ENCODE measurements at places on chromosomes 16 and 17.
A peak's percentile ranks its signal among the peaks of the same experiment; 100 is the strongest.

GRCh38 chr16:72963533-72964315 is 84.2 kb downstream of the ZFHX3 start:
- peak; percentile 80 for DNase-seq

GRCh38 chr17:82403662-82404660 is 14.2 kb upstream of the HEXD start:
- DNase-seq = no peak

- DNase-seq = no peak
Measured at GRCh38 chr16:57704905-57705852, 10.6 kb downstream of the DRC7 start.

DNA sequence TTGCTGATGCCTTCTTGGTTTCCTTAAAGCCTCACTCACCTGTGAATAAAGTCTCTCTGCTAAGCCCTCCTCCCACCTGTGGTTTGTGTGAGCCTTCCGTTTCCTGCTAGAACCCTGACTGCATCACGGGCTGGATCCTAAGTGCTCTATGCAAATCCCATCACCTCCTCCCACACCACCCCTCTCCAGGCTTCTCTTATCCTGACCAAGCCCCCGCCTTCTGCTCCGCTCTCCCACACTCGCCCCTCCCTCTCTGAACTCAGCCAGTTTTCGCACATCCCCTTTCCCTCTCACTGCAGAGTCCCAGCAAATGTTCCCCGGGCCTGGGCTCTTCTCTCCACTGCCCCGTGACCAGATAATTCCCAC is 51.8 kb downstream of the PIMREG start:
- DNase-seq = no peak

GRCh38 chr17:76275382-76276068 is 10.4 kb downstream of the UBALD2 start:
- DNase-seq = no peak

- peak; percentile 75 for DNase-seq
Measured at GRCh38 chr16:24516900-24517669, 22.3 kb upstream of the RBBP6 start.

- DNase-seq = peak; percentile 99
Measured at GRCh38 chr17:8138672-8139371, 13.4 kb downstream of the PER1 start.

DNA sequence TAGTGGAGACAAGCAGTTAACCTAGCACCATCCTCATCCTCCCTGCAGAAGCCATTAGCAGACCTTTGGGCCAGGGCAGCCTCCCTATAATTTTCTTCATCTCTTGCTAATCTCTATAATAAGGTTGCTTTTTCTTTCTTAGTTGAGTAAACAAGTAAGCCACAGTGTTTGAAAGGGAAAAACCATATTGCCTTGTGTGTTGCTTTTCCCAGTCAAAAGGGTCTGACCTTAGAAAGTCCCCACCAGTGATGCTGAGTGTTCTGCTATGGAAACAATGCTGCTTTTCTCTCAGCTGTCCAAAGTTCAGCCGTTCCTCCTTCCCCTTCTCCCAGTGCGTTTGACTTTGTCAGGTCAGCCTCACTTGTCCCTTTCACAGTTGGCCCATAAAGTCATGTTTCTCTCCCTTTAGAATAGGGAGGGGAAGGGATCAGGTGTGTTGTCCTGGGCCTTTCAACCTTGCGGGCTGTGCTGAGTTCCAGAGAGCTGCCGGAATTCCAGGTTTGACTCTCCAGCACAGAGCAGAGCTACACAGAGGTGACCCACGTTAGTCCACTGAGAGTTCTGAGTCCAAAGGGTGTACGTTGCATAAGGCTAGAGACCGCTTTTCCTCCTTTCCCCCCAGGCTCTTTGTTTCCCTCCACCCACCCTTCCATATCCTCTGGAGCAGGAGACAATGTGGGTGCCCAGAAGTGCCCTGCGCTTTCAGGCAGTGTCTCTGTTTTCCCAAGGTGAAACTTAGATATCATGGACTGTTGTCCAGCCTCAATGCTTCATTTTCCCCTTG is 15.9 kb upstream of the CLEC18C start:
- no peak for DNase-seq

Data from fibroblast of skin of right quadriceps (primary cell).